ENCODE measurements at places on chromosomes 4 and X. TPM values are rescaled to one million over a fixed set of nuclear protein-coding genes. Genes with fewer than 3 reads are reported as not detected.
A peak's percentile ranks its signal among the peaks of the same experiment; 100 is the strongest.

DNA sequence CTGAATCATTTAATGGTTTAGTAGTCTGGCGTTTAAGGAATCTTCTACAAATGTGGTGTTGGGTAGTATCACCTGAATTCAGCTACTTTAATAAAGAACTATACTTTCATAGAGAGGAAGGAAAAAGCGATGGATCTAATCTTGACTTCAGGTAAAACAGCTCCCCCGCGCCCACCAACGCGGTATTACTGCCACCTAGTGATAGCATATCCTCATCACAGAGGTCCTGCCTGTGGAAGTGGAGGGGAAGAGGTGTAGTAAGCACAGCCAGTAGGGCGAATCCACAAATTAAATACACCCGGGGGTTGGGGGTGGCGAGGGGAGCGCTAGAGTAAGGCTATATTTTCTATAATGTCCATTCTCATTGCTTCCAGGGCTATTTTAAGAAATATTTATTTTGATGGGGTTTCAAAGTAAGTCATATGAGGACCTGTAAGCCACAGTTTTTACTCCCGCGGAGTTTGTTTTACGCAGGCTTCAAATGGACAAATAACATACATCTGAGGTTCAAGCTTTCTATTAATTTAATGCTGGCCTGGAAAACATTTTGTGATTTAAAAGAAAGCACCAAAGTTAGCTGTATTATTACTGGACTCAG lies 8.3 kb upstream of the DAPP1 start:
- peak; percentile 81 for DNase-seq

DNA sequence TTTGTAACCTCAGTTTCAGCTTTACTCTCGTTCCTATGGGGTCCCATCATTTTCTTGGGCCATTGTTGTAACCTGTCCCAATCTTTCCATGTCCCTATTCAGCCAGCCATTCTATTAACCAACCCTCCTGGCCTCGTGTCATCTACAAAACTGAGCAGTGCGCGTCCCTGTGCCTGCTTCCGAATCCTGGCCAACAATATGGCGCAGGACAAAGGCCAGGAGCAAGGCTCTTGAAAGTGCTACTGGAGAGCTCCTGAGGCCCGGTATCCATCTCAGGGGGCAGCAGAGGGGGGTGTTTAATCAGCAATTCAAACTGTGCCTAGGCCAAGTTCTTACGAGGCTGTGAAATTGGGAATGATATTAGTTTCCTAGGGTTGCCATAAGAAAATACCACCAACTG lies 41.2 kb upstream of the APLN start:
- no peak for DNase-seq

- DNase-seq: no peak
Measured at GRCh38 chrX:122739770-122740169, 444.3 kb upstream of the GRIA3 start.

The CNGA2 gene
- not detected for total RNA-seq

The C4orf36 gene
- not detected for total RNA-seq

The HDX gene
- 1.9 TPM for total RNA-seq

Data from activated CD4-positive, alpha-beta T cell treated with anti-CD3 and anti-CD28 coated beads, Interleukin-2, amount 10 ng/mL, durations not matched to agents 7 days and 5 days (primary cell).